ENCODE measurements at places on chromosomes 7 and 10.
A peak's percentile ranks its signal among the peaks of the same experiment; 100 is the strongest.

GRCh38 chr7:135755351-135755753, 6.7 kb upstream of the FAM180A start:
- DNase-seq: peak; percentile 2

DNA sequence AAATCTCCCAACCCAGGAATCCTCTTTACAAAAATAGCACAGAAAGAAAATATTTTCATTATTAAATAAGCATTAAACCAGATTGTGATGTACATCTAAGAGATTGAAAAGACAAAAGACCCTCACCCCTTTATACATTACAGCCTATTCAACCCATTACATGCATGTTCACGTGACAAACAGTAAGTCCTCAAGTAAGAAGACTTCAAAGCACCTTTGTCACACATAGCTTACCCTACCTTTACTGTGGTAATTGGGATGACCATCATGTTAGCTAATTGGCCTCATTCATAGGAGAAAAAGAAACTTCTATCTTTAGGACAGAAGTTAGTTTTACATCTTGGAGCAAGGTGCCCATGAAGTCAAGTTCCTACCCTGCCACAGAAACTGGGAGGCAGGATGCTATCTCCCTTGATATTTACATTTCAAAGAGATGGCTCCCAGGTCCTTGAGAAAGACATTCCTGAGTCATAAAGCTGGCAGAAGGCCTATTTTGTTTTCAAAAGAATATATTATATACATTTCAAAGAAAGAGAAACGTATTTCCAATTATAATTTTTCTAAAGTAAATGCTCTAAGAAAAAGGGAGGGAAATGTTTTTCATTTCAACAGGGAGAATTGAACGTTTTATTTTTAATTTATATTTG, 48.1 kb downstream of the GNAI1 start:
- DNase-seq: no peak

- no peak for DNase-seq
Observed at GRCh38 chr7:29479301-29480200, 84.1 kb upstream of the PRR15 start.

DNA sequence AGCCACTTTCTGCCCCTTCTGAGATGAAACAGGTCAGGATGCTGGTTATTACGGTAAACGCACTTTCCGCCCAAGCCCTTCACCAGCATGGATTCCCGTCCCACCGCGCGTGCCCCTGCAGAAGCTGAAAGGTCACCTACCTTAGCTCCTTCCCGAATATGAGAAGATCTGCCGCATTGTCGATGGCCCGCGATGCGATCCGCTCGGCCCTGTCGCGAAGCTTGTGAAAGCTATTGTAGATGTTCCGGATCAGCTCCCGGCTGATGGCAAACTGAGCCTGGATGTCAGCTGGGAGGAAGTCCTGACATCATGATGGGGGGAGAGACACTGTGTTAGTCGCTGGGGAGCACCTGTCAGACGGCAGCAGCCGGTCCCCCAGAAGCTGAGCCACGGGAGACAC, 22.1 kb downstream of the NUDT1 start:
- DNase-seq: no peak

DNA sequence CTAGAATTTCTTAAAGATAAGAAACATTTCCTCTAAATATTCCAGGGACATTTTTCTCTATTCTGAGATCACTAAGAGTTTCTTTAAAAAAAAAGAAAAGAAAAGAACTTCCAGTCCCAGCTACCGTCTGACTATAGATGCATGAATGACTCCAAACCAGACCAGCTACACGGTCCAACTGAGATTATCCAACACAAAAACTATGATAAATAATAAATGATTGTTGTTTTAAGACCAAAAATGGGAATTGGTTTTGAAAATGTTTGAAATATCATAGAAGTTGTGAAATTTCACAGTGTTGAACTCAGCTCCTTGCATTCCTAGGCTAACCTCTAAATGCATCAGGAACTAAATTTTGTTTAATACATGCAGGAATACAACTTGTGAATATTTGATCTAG, 1619.6 kb upstream of the LRRTM3 start:
- DNase-seq: no peak

GRCh38 chr10:125844751-125845221, 21.4 kb downstream of the BCCIP start:
- no peak for DNase-seq

GRCh38 chr7:130278860-130279259, 12.2 kb downstream of the CPA2 start:
- no peak for DNase-seq

- DNase-seq: no peak
Observed at GRCh38 chr10:20957744-20958143, 60.6 kb upstream of the NEBL start.

DNA sequence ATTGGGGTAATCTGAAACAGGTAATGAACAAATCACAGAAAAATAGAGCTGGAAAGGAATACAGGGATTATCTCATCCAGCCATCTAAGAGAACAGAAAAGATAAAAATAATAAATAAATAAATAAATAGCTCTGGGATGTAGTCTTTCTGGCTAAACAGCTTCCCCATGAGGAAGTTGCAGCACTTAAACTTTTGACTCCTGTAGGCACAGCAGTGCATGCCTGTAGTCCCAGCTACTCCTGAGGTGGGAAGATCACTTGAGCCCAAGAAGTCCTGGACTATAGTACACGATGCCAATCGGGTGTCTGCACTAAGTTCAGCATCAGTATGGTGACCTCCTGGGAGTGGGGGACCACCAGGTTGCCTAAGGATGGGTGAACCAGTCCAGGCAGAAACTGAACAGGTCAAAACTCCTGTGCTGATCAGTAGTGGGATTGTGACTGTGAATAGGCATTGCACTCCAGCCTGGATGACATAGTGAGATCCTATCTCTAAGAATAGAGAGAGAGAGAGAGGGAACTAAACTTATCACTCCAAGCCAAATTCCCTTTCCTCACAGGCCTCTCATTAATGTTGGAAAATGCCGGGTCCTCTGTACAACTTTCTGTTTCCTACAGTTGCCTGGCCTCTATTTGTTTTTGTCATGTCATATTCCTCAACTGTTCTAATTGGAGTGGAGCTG, 61.7 kb upstream of the CDK13 start:
- DNase-seq: no peak

DNA sequence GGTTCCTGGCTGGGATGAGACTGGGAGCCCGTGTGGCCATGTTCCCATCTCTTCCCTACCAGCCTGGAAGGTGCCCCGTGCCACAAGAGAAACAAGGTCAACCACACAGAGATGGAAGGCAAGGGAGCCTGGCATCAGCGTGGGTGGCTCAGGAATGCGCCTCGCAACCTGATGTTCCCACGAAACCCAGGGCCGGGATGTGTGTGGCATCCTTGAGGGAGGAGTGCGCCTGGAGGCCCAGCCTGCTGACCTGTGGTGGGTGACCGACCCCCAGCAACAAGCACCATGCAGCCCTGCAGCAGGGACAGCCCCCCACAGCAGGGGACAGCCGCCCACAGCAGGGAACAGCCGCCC, 267.2 kb downstream of the ELFN1 start:
- DNase-seq: no peak

DNA sequence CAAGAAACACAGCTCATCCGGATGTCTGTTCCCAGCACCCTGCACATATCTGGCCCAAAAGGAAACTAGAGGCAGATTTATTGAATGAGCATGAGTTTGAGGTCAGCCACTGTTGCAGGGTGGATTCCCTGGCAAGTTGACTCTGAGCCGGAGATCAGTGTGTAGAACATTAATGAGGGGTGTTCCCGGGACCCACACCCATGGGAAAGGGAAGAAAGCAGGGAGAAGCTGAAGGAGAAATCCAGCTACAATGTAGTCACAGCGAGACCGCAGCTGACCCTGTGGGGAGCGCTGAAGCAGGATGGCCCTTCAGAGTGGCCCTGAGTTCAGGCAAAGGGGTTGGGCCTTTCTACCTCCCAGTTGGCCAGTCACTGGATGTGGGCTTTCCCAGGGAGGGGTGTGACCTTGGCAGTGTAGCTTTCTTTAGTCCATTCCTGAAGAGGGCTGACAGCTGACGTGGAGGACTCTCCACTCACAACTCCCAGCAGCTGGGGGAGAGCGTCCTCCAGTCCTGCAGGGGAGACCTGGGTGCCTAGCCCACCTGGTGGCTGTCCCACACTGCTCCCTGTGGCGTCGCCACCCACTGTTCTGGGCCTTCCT, 324.2 kb upstream of the ZMIZ1 start:
- DNase-seq: no peak

GRCh38 chr7:43769281-43769680, 10.8 kb downstream of the BLVRA start:
- DNase-seq: no peak

All from NCI-H510A treated with DMSO at 0.1 percent for 48 hours (cell line).